RWPE2 (cell line): ENCODE measurements at places on chromosomes 12 and 14.

DNA sequence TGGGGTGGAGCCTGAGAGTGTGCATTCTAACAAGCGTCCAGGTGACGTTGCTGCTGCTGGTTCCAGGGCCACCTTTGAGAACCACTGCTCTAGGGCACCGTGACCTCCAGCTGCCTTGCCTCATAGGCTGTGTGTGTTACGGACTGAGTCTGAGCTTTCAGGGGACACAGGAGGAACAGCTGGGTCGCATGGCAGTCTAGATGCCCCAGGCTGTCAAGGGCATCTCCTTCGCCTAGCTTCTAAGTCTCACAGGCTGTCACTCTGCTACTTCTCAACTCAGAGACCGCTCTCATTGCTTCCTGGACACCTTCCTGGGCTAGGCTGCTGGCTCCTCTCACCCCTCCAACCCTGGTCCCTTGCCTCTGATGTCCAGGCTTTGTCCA lies 965 bp downstream of the KRT73 start:
- no peak for DNase-seq

- DNase-seq: peak; percentile 94
These were observed 10.0 kb downstream of the AHNAK2 start for GRCh38 chr14:104968153-104968527.

DNA sequence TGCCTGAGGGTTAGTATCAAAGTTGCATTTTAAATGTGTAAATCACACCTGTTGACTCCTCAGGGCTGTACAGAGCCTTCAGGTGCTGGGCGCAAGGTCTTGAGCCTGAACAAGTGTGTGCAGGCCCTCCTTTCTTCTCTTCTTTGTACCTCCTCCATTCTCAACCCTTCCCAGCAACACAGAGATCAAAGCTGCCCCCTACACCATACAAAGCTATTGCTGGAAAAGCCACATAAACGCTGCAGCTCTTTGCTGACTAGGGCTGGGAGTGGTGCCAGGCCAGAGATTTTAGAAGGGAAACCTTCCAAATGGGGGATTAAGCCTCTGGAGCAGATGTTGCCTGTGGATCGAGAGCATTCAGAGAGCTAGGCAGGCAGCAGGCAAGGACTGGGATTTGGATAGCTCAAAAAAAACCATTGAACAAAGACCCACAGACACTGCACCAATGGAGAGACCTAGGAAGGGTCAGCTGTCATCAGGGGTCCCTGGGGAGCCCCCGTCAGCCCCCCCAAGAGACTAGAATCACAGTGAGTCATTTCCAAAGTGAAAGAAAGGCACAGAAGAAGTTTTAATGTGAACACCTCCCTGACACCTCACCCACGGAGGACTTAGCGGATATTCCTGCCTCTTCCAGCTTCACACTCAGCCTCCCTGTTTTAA lies 18.2 kb upstream of the SUSD6 start:
- no peak for DNase-seq

DNA sequence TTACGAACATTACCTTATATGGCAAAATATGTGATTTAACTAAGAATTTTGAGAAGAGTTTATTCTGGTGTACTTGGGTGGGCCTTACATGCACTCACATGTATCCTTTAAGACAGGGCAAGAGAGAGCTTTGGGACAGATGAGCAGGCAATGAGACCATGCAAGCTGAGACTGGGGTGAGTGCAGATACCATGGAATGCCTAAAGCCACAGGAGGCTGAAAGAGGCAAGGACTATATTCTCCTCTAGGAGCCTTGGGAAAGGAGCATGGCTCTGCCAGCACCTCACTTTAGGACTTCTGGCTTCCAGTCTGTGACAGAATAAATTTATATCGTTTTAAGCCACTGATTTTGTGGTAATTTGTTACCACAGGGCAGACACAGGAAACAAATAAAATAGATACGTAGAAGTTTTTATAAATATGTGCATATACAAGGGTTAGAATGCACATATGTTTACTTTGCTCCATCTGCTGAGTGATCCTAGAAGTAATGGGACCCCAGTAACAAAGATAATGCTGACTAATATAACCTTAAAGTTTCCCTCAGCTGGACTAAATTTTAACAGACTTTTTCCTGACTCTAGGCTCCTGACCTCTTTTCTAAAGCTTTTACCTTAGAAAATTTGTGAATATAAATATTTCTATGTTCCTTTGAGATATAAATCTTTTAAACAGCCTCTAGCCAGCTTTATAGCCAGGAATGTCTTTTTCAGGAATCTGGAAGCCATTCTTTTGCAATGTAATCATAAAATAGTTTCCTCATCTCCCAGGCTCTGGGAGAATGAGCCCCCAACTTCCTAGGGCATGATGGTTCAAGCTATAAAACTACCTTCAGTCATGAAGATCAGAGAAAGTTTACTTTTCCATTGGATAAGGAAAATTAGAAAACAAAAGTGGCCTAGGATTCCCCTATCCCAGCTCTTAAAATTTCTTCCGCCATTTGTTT lies 216.8 kb downstream of the PPFIA2 start:
- DNase-seq: no peak

GRCh38 chr12:129927316-129927900 lies 23.6 kb upstream of the TMEM132D start:
- DNase-seq: no peak

DNA sequence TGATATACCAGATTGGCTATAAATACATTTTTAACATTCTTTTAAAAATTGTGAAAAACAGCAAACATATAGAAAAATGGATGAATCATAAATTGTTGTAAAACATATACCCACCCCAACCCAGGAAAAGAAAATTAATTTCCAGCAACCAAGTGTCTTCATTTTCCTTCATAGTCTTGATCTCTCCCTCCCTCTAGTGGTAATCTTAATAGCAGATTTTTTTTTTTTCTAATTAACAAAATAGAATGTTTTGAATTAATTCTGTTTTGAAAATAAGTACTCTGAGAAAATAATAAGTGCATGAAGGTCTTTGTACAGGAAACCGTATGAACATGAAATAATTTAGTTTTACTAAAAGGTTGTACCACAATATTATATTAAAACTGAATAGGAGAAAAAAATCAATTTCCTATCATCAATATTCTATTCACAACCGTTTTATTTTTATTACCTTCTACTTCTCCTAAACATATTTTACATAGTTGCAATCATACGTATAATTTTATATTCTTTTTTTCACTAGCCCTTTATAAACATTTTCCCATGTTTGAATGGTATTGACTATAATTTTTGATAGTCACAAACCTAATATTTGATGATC lies 7.0 kb downstream of the ETNK1 start:
- DNase-seq: no peak
